ENCODE measurements at places on chromosomes 2 and 18.

DNA sequence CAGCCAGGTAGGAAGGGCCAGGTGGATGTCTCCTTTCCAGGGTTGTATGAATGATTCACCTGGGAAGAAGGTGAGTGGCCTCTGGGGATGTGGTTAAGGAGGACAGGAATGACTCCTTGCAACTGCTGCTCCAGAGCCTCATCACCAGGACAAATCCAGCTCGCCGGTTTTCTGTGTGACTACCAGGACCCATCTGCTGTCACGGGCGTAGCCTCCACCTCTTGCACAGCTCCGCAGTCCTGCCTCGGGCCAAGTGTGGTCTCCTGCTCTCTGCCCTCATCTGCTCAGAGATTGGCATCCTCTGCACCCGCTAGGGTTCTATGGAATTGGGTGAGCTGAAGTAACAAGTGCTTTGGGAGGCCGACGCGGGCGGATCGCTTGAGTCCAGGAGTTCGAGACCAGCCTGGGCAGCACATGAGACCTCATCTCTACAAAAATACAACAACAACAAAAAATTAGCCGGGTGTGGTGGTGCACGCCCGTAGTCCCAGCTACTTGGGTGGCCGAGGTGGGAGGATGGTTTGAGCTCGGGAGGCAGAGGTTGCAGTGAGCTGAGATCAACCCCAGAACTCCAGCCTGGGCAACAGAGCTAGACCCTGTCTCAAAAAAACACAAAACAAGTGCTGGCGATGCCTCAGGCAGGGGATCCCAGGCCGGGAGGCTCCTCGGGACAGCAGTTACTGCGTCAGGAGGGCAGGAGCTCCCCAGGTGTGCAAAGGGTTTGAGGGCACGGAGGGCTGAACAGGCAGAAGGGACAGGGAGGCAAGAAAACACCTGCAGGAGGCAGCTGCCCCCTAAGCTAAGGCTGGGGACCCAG is 831 bp upstream of the D2HGDH start:
- no peak for DNase-seq

- DNase-seq, result no peak
Observed at GRCh38 chr2:36812196-36812595, 115.7 kb downstream of the VIT start.

DNA sequence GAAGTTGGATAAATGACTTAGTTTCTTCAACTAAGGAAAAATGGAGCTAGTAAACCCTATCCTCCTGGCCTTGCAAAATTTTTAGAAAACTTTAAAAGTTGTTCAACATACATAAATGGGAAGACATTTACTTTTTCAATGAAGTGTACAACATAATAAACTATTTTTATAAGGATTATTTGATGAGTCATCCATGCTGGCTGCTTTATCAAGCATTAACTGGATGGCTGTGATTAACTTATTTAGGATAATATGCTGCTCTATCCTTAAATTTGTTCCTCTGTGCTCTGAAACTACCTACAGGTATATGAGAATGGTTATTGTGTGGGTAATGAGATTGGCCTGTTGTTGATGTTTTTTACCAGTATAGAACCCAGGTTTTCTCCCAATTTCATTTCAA is 21.3 kb downstream of the DYTN start:
- DNase-seq, result no peak

DNA sequence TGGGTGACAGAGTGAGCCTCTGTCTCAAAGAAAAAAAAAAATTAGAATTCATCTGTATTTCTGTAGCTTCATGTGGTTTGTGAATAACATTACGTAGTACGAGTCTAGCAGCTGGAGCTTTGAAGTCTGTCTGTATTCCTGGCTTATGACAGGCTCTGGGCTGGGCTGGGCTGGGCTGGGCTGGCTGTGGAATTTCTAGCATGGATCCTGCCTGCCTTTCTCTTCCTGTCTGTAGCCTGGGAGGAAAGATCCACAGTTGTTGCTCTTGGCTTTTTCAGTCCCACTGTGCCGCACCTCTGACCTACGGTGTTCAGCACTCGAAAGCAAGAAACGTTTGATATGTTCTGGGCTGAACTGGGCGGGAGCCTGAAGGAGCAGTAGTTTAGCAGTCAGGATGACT is 55.4 kb downstream of the BOLA3 start:
- DNase-seq, result no peak

DNA sequence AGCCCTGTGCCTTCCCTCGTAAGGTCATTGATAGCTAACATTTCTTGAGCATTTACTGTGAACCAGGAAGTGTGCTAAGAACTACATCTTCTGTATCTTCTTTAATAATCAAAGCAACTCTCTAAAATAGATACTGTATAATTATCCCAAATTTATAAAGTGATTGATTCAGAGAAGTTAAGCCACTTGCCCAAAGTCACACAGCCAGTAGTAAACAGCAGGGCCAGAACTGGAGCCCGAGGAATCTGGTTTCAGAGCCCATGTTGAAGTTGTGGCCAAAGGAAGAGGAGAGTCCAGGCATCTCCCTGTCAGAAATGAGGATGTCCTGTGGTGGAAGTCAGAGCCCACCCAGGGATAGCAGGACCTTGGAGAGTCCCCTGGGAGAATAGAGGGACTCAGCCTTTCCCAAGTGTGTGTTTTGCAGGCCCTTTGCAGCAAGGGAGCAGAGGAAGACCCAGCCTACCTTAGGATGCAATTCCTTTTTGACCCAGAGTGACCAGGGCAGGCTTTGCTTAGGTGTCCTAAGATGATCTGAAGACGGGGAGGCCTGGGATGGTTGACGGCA is 134.2 kb downstream of the DYSF start:
- no peak for DNase-seq

GRCh38 chr2:97858442-97858841 is 137.3 kb downstream of the TMEM131 start:
- DNase-seq, result no peak

- DNase-seq, result peak; percentile 72
Observed at GRCh38 chr2:131093696-131094462, 619 bp upstream of the FAM168B start.

GRCh38 chr2:71892423-71892730 is 255.3 kb downstream of the CYP26B1 start:
- DNase-seq, result no peak

GRCh38 chr2:120887320-120887697 is 151.6 kb downstream of the GLI2 start:
- DNase-seq, result no peak

GRCh38 chr2:218072002-218072401 is 2.9 kb downstream of the RUFY4 start:
- no peak for DNase-seq

- DNase-seq, result no peak
Observed at GRCh38 chr2:240915526-240916341, 9.6 kb downstream of the CROCC2 start.

- DNase-seq, result no peak
Observed at GRCh38 chr2:3344897-3345296, 32.7 kb downstream of the EIPR1 start.

GRCh38 chr2:95391641-95392310 is 10.7 kb upstream of the FAHD2A start:
- DNase-seq, result no peak

All from inflammatory macrophage treated with lipopolysaccharide for 4 hours (primary cell).